Stomach (tissue), 19 donors: ENCODE measurements at places on chromosomes 7 and 10.

- DNase-seq = no peak
These were observed 129.2 kb downstream of the RPS24 start for GRCh38 chr10:78162853-78163252.

GRCh38 chr10:3068201-3068967 is 1.0 kb downstream of the PFKP start:
- peak; percentile 50 for DNase-seq

- DNase-seq = peak; percentile 88
These were observed 396.5 kb upstream of the NPVF start for GRCh38 chr7:25624833-25625232.

GRCh38 chr10:89531359-89531758 is 4.0 kb downstream of the SLC16A12 start:
- DNase-seq = no peak

DNA sequence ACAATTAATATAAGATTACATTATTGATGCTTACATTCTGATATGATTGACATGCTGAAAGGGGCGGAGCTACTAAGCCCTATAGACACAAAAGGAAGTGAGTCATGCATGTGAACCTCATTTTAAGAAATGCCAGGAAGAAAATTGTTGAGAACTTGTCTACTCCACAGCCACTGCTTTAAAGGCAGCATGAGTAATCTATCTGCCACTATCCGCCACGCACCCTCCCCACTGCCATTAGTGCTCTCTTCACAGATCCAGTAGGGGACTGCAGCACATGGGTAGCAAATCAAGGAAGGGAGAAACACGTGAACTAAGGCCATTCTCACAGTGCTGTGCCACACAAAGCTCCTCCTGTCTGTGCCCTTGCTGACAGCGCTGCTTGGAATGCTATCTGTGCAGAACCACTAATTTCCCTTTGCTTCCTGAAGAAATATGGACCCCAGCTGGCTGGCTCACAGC is 524.8 kb downstream of the GRM8 start:
- DNase-seq = no peak

- no peak for DNase-seq
These were observed 71.8 kb upstream of the LRRN3 start for GRCh38 chr7:111018960-111019736.
